ENCODE measurements at places on chromosomes 3 and 15. TPM values are rescaled to one million over a fixed set of nuclear protein-coding genes. Genes with fewer than 3 reads are reported as not detected.

The GOLGA6D gene
- total RNA-seq: not detected

- no peak overlapping the region for H3K4me3 ChIP-seq
- no peaks in the 10 kb centered on the region for H3K36me3 ChIP-seq
- H3K4me1 ChIP-seq: no peaks in the 10 kb centered on the region
- H3K27ac ChIP-seq: no peak overlapping the region
- H3K27me3 ChIP-seq: no peaks in the 10 kb centered on the region
These were observed 178.1 kb downstream of the OPA1 start for GRCh38 chr3:193771011-193771652.

GRCh38 chr3:168364967-168365366 is 269.2 kb upstream of the GOLIM4 start:
- DNase-seq: no peak
- H3K27me3 ChIP-seq: no peaks in the 10 kb centered on the region
- H3K36me3 ChIP-seq: no peaks in the 10 kb centered on the region
- H3K4me3 ChIP-seq: no peak overlapping the region

GRCh38 chr3:9105421-9105820 is 142.1 kb upstream of the RAD18 start:
- no peak for DNase-seq
- no peaks in the 10 kb centered on the region for H3K4me1 ChIP-seq
- H3K27me3 ChIP-seq: no peaks in the 10 kb centered on the region

The C2CD4B gene
- not detected for total RNA-seq

DNA sequence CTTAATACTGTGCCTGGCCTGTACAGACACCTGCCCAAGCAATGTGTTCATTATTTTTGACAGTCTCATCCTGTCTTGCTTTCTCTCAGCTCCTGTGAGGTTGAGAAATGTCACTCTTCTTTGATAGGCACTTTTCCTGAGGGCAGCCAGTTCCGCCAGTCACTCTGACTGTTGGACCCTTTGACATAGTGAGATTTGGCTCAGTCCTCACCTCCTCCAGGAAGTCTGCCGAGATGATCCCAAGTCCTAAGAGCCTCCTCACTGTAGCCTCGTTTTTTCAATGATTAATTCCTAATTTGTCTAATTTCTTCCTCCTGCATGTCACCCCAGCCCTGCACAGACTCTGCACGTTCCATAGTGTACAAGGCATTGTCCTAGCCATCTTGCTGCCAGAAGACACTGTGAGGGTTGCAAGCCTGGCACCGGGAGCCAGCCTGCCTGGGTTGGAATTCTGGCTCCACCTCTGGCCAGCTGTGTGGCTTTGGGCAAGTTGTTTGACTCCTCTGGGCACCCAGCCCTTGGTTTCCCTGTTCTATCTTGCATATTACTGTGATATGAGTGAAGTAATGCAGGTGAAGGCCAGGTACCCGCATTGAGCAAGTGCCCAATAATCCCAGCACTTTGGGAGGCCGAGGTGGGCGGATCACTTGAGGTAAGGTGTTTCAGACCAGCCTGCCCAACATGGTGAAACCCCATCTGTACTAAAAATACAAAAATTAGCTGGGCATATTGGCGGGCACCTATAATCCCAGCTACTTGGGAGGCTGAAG is 24.3 kb downstream of the RPLP1 start:
- H3K27ac ChIP-seq: no peak overlapping the region
- H3K36me3 ChIP-seq: no peaks in the 10 kb centered on the region
- DNase-seq: no peak
- peaks cover 21% of the 10 kb centered on the region for H3K4me1 ChIP-seq
- peaks cover 5% of the 10 kb centered on the region for H3K27me3 ChIP-seq
- H3K4me3 ChIP-seq: no peak overlapping the region

The CKMT1A gene
- total RNA-seq: not detected

- peaks cover 9% of the 10 kb centered on the region for H3K27me3 ChIP-seq
- no peaks in the 10 kb centered on the region for H3K36me3 ChIP-seq
- no peak within 1 kb of the TSS for H3K27ac ChIP-seq
- H3K4me3 ChIP-seq: no peak within 1 kb of the TSS
- no peaks in the 10 kb centered on the region for H3K4me1 ChIP-seq
These were observed at the start of gene ARNT2 for GRCh38 chr15:80404057-80404760. TSS of gene ARNT2 (plus strand) at chr15:80404382. CDS start at chr15:80404516, 134 bp downstream.

- no peaks in the 10 kb centered on the region for H3K4me1 ChIP-seq
- H3K4me3 ChIP-seq: no peak overlapping the region
- no peak for DNase-seq
- no peak overlapping the region for H3K27ac ChIP-seq
These were observed 354.8 kb downstream of the MECOM start for GRCh38 chr3:169308654-169309250.

The DPH3 gene
- total RNA-seq: 22.8 TPM

- H3K4me3 ChIP-seq: no peak overlapping the region
- DNase-seq: no peak
- H3K27ac ChIP-seq: no peak overlapping the region
- H3K4me1 ChIP-seq: no peaks in the 10 kb centered on the region
- no peaks in the 10 kb centered on the region for H3K27me3 ChIP-seq
These were observed 209.2 kb downstream of the TBL1XR1 start for GRCh38 chr3:176987901-176988650.

DNA sequence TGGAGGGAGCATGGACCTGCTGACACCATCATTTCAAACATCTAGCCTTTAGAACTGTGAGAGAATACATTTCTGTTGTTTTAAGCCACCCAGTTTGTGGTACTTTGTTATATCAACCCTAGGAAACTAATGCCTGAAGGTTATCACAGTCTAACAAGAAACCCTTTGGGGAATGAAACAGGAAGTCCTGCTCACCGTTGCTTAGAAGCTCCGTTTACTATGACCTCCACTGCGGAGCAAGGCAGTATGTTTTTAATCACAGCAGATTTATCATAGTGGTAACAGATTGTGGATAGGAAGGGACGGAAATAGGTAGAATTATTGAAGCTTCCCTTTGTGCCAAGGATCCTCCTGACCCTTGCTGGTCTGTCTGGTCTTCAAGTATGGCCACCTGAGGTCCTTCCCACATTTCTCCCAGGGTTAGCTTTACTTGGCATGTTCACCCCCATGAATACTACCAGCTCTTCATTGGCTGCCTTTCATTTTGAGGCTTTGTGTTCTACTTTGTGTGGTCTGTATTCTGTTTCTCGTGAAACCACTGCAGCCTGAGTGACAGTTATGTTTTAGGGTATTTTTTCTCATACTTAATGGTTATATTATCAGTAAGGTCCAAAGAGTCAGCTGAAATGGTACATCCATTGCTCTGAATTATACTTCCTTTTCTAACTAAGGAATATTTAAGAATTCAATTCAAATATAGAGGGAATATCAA is 201.6 kb downstream of the CHST2 start:
- H3K27me3 ChIP-seq: no peaks in the 10 kb centered on the region
- H3K27ac ChIP-seq: peak overlapping the region; percentile 75
- H3K36me3 ChIP-seq: no peaks in the 10 kb centered on the region

All from natural killer cell (primary cell).